ENCODE measurements at places on chromosomes 12 and 14. TPM values are rescaled to one million over a fixed set of nuclear protein-coding genes. Genes with fewer than 3 reads are reported as not detected.

Gene GPR65
- polyA plus RNA-seq, result 6.5 TPM

Gene USP44
- polyA plus RNA-seq, result 0.13 TPM

Gene CCDC175
- not detected for polyA plus RNA-seq

Gene BEGAIN
- not detected for polyA plus RNA-seq

Gene DUSP16
- 7.3 TPM for polyA plus RNA-seq

Gene ENDOU
- polyA plus RNA-seq, result not detected

Gene GPD1
- 0.30 TPM for polyA plus RNA-seq

GRCh38 chr14:50970886-50971781 is 26.9 kb upstream of the PYGL start:
- no peak for DNase-seq

GRCh38 chr14:38662781-38663180 is 406.9 kb upstream of the CLEC14A start:
- no peak for DNase-seq

- no peak for DNase-seq
These were observed 13.3 kb downstream of the TNS2 start for GRCh38 chr12:53062977-53063707.

GRCh38 chr14:95101736-95102679 is 55.3 kb downstream of the DICER1 start:
- no peak for DNase-seq

- no peak for DNase-seq
These were observed 2.8 kb downstream of the ARHGEF40 start for GRCh38 chr14:21072781-21073339.

DNA sequence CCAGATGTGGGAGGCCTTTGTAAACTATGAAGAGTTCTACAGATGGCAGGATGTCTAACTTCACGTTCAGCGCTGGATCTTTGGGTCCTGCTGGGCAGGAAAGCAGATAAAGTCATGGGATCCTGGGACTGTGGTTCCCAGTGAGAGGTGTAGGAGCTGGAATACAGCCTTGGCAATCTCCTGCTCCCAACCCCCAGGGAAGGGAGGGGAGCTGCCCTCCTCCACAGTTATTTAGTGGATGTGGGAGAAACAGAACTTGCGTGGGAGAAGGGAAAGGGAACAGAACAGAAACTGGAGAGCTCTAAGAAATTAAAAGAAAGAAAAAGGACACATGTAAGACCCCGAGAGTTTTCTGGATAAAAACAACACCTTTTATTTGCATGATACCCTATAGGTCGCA is 37.0 kb downstream of the NUAK1 start:
- no peak for DNase-seq

DNA sequence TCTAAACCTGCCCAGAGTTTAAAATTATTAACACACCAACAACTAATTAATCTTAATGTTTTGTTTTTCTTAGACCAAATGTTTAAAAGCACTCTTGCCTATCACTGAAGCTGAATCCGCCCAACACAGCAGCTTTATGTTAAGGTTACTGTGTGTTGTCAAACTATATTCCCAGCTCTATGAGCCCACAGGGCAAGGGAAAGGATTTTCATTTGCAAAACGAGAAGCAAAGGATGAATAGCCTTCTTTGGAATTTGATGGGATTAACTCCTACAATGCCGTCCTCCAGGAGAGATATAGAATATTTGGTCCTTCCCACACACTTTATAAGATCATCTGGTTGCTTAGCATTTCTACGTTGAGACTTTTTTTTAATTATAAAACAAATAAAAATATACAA is 43.7 kb downstream of the DUSP16 start:
- DNase-seq, result no peak

DNA sequence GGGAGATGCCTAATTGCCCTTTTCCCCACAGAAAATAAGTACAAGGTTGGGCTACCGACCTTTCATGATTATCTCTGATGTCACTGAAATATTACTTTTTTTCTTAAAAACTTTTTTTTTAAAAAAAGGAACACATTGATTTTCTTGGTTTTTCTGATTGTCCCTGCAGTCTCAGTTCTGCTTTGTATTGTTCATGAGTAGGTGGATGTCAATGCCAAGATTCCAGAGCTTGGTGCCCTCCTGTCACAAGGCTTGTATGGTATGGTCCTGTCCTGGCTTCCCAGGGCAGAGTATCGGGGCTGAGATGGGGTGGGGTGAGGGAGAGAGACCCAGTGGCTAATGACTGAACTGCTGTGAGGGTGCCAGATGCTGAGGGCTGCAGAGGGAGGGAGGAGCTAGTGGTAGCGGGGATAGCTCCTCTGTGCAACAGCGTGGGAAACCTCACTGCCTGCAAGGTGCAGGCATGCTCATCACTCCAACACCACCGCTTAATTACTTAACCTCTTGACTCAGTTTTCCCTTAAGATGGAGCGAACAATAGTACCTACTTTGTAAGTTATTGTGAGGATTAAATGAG is 4.4 kb upstream of the CTDSP2 start:
- DNase-seq, result no peak

DNA sequence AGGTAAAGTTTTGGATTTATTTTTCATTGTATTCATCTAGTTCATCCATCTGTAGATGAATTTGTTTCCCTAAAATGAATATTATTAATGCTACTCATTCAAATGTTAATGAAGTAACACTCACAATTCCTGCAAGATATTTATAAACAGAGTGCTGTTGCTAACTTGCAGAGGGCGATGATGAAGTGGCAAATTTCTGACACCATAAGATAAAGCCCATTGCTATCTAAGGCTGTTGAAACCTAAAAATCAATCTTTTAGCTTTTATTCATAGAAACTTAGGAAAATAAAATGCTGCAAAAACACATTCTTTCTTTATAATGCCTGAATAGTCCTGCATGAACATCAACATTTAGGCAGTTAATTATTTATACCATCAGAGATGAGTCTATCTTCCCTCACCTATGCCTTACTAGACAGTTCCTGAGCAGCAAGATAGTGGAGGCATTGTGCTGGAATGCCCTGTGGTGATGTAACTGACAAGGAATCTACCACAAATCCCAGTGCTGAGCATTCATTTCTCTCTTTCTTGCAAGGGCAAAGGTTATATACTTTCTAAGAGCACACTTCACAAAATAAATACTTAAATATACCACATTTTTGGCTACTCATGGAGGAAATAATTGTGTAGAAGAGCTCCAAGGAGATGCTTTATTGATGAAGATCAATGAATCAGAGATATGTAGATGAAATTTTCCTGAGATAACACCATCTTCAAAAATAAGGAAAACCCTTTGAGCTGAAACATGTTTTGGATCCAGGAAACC is 57.6 kb downstream of the LMNTD1 start:
- no peak for DNase-seq

DNA sequence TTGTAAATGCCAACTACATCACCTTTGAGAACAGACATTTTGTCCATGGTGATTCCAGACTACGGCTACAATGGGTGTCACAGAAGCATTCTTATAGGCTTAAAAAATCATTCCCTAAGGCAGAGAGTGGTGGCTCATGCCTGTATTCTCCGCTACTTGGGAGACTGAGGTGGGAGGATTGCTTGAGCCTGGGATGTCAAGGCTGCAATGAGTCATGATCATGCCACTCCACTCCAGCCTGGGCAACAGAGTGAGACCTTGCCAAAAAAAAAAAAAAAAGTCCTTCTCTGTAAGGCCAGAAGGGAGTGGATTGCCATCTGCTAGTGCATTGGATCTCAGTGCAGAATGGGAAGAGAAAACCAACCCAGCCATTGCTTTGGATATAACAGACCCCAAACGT is 522.5 kb downstream of the VRK1 start:
- no peak for DNase-seq
